Activated CD8-positive, alpha-beta T cell treated with anti-CD3 and anti-CD28 coated beads for 36 hours (primary cell): ENCODE measurements at places on chromosomes 11 and 22. TPM values are rescaled to one million over a fixed set of nuclear protein-coding genes. Genes with fewer than 3 reads are reported as not detected.

- no peak for DNase-seq
Observed at GRCh38 chr22:44734801-44735517, 17.4 kb upstream of the ARHGAP8 start.

DNA sequence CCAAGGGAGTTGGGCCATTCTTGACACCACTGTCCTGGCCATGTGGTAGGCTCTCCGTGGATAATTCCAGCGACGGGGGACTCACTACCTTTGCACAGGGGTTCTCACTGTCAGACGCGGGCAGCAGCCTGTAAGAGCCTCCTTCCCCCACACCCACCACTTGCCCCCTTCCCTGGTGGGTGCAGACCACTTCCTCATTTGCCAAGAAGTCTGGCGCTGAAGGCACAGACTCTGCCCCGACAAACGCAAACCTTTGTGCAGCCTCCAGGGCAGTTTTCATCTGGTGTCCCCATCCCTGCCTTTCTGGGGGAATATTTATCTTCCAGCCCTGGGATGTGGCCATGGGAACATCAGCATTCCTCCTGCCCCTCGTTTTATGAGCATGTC, 422.5 kb downstream of the SHANK2 start:
- DNase-seq: no peak

DNA sequence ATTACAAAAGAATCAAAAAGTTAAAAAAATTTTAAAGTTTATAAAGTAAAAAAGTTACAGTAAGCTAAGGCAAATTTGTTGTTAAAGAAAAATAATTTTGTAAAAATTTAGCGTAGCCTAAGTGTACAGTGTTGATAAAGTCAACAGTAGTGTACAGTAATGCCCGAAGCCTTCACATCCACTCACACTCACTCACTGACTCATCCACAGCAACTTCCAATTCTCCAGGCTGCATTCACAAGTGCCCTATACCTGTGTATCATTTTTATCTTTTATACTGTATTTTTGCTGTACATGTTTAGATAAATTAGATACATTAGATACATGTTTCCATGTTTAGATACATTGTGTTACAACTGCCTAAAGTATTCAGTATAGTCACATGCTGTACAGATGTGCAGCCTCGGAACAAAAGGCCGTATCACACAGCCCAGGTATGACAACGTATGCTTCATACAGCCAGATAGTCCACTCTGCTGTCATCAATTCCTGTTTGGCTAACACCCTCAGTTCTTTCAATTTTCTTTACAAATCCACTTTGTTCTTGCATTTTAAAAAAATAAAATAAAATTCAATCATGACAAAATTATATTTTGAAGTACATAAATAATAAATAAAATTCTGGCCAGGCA, 80.7 kb downstream of the RBFOX2 start:
- no peak for DNase-seq

GRCh38 chr11:24531528-24531927, 34.7 kb downstream of the LUZP2 start:
- DNase-seq: no peak

DNA sequence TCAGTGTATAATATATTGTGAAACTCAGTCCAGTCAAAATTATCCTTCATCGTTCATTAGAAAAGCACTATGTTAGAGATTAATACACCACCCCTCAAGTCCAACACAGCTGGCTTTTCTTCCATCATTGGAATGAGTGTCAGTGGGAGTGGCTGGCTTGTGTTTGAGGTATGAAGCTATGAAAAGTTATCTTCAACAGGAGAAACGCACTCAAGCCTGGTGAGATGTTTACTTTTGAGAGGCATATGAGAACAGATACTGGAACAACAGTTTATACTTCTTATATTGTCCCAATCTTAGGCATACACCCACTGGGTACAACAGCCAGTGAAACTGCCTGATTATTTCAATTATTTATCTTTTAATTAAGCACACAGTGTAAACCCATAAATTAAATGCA, 34.3 kb downstream of the PLEKHB1 start:
- no peak for DNase-seq

DNA sequence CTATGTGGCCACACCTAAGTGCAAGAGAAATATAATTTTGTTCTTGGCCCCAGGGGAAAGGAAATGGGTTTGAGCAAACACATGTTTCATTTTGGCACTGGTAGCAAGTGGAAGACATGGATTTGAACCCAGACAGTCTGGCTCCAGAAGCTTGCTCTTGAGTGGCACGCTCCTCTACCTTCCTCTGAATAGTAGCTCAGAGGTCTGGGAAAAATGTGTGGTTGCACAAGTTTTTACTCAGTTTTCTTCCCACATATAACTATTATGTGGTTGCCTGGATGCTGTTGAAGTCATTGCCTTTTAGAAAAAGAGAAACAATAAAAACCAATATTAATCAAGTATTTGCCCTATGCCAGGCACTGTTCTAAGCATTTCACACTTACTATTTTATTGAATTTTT, 16.3 kb downstream of the PARVA start:
- no peak for DNase-seq

- no peak for DNase-seq
Observed at GRCh38 chr11:116775975-116776374, 3.2 kb upstream of the BUD13 start.

DNA sequence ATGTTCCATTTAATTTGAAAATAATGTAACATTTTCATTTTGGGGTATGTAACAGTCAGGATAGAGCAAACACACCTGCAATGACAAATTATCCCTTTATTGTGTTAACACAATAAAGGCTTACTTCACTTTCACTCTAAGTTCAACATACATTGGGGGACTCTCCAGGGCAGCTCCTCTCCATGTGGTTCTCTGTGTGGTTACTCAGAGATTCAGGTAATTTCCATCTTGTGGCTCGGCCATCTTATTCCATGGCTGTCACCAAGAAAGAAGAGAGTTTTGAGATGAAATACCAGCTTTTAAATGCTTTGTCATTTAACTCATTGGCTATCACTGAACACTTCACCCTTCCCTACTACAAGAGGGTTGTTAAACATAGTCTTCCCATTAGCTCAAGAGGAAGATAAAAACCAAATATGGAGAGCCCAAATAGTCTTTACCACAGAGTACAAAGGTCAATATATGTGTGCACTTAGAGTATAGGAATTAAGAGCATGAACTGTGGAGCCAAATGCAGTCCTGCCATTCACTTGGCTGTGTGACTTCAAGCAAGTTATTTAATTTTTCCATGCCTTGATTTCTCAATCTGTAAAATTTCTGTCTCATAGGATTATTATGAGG, 10.6 kb upstream of the TPH1 start:
- no peak for DNase-seq

DNA sequence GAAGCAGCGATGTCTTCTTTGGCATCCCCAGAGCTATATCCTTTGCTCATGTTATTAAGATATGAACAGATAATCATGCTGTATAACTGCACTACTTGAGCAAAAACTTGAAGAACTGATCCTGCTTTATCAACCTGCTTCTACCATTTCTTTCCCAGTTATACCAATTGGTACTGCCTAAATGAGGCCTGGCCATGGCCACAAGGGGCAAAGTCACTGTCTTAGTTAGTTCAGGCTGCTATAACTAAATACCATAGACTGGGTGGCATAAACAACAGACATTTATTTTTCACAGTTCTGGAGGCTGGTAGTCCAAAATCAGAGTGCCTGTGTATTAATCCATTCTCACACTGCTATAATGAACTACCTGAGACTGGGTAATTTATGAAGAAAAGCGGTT, 37.5 kb downstream of the DEUP1 start:
- DNase-seq: no peak

DNA sequence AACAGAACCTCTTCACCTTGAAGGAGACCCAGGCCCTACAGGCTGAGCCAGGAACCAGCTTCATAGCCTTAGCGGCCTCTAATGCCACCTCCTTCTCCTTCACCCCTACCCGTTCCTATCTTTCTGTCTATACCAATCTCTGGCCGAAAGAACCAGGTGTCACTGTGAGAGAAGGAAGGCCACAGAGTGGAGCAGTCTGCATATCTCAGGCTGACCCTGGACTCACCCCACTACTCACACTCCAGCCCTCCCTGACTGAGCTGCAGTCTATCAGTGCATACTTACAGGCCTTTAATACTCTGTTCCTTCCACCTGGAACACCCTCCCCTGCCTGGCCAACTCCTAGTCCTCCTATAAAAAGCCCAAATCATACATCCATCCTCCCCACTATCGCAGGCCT, 32.7 kb downstream of the ARAP1 start:
- DNase-seq: no peak

GRCh38 chr11:92204731-92205130, 19.9 kb upstream of the FAT3 start:
- no peak for DNase-seq

DNA sequence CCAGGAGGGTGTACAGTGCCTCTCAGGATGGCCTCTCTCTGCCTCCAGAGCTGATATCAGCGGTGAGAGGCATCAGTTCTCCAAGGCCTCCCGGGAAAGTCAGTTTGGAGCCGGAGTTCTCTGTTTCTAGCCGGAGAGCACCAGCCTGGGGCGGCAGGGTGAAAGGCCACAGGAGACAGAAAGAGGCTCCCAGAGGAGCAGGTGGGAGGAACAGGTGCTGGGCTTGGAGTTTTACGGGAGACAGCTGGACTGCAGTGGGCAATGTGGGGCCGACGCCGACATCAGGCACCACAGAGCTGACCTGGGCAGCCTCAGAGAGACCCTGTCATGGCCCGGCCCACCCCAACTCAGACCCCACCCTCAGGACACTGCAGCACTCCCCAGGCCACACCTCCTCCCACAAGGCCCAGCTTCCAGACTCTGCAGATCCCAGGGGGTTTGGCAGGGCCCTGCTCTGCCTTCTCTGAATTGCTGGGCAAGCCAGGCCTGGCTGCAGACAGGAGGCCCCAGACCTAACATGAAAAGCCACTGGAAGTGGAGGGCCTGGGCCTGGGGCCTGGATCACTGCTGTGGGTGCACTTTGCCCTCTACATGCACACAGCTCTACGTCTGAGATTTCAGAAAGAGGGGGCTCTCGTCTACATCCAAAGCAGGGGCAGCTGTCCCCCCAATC, 885.6 kb downstream of the BRD1 start:
- DNase-seq: no peak

DNA sequence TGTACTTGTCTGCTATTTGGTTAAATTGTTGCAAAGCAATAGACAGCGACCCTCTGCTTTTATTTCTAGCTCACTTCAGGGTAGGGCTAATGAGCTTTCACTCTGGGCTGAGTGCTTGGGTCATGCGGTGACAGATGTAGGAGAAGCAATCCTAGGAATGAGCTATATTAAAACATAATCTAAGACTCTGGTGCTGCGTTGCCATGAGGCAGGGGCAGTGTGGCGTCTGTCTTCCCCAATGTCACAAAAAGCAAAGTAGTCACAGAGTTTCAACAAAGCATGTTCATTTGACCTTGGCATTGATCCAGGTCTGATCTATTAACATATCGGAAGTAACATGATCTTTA, 55.5 kb upstream of the GRAMD1B start:
- no peak for DNase-seq

DNA sequence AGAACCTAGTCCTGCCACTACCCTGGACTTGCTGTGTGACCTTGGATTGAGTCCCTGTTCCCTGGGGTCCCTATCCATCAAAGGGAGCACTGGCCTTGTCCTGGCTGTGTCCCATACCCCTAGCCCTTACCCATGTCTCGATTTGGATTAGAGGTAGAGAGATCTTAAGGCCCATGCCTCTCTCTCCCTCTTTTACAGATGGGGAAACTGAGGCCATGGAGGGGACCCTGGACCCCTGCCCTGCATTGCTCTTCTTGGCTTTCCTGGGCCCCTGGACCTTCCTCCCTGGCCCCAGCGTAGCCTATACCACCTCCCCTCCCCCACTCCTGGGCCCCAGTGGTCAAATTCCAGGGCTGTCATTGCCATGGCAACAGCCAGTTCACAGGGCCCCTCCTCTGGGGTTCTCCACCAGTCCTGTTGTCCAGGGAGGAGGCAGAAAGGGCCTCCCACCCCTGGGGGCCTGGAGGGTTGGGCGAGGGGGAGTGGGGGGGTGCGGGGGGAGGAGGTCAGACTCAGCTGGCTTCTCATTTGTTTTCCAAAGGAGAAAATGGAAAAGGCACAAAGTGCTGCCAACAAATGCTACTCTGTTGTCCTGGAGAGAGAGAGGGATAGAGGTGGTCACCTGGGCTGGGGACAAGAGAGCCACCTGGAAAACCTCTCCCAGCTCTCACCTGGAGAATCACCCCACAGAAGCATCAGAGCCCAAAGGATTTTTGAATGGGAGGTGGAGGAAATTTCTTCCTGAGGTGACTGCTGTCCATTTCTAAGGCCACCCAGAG, 23.3 kb downstream of the ARHGEF17 start:
- no peak for DNase-seq

- DNase-seq: no peak
Observed at GRCh38 chr11:6224421-6224820, 10.0 kb downstream of the FHIP1B start.

- peak; percentile 4 for DNase-seq
Observed at GRCh38 chr11:33500861-33501479, 199.7 kb downstream of the C11orf91 start.

DNA sequence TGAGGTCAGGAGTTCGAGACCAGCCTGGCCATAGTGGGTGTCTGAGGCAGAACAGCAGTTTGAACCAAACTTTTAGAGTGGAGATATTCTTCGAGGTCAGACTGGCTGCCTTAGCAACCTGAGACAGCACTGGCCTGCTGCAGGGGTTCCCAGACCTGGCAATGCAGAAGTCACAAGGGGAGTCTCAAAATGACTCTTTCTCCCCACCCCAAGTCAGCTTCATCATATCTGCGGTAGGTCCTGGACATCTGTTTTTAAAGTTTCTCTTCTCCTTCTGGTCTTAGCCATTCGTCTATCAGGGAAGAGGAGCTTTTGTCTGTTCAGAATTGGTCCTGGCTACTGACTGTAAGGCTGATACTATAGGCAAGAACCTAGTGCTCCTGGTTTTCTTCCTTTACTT, 14.5 kb upstream of the CLMP start:
- DNase-seq: no peak

GRCh38 chr11:8338138-8338537, 74.5 kb upstream of the LMO1 start:
- DNase-seq: peak; percentile 52

The KCNQ1OT1 gene
- total RNA-seq: 0.23 TPM

The APOL2 gene
- 45.4 TPM for total RNA-seq

The MRGPRE gene
- total RNA-seq: not detected

The GPR83 gene
- total RNA-seq: 0.11 TPM

The KCTD14 gene
- total RNA-seq: not detected

The PAX6 gene
- not detected for total RNA-seq

The MRPL16 gene
- 76.4 TPM for total RNA-seq

The SEPTIN3 gene
- total RNA-seq: 0.20 TPM

The SEPTIN5 gene
- 1.5 TPM for total RNA-seq

The MN1 gene
- 0.11 TPM for total RNA-seq
